ENCODE measurements at places on chromosomes 2 and 18.

GRCh38 chr18:23003289-23003688 is 70.2 kb downstream of the RBBP8 start:
- no peak for DNase-seq

DNA sequence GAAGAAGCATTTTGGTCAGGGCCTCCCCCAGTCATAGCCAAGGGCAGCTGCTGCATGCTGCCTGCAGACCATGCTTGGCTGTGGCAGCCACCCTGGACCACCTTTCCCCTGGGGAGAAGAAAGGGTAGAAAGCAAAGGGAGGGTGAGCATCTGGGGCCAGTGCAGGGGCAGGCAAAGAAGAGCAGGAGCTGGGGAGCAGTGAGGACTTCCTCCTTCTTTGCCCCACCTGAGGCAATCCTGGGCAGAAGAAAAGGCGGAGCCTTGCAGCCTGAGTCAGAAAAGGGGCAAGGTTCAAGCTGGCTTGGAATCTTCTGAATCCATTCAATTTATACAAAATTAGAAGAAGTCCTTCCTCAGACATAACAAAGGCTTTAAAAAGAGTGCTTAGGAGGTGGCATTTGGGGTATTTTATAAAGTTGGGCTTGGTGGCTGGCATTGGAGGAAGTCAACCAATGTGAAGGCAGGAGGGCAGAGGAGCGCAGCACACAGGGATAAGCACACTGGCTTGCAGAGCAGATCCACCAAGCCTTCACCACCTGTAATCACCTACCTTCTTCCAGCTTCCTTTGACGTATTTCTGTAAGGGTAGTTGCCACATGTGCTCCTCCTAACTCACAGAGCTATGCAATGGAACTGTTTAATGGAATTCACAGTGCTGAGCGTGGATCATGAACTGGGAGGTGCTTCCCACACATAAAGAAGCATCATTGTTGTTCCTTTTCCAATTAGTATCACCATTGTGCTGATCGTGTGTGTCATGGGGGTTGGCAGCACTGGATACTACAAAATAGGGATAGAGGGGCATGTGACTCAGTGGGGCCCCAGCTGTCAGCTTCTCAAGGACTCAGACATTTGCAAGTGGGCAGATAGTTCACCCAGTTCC is 154.4 kb upstream of the EPAS1 start:
- DNase-seq = no peak

- DNase-seq = no peak
These were observed 46.2 kb upstream of the CCDC141 start for GRCh38 chr2:179096090-179096489.

DNA sequence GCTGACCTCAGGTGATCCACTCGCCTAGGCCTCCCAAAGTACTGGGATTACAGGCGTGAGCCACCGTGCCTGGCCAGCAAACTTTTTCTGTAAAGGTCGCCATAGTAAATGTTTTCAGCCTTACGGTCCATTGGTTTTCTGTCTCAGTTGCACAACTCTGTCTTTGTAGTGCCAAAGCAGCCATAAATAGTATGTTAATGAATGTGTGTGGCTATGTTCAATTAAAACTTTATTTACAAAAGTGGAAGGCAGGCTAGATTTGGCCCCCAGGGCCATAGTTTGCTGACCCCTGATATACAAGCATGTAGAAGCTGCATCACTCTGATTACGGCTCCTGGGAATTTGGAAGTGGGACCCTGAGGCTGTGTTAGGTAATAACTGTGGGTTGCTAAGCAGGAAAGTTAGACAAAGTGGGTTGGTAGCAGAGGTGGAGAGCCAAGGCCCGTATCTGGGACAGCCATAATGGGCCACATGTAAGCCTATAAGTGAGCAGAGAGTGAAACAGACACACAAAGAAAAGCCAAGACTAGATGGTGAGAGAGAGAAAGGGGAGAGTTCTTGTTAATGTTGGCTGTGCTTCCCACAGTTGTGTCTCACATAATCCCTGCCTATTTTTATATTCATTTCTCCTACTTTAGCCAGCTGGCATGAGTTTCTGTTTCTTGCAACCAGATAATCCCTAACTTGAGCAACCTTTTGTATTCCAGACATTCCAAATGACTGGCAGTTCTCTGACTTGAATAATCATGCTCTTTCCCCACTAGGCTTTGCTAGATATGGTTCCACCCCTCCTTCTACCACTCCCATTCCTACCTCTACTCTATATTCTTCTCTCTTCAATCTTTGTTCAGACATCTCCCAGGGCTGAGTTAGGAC is 223.3 kb upstream of the STON1 start:
- no peak for DNase-seq

DNA sequence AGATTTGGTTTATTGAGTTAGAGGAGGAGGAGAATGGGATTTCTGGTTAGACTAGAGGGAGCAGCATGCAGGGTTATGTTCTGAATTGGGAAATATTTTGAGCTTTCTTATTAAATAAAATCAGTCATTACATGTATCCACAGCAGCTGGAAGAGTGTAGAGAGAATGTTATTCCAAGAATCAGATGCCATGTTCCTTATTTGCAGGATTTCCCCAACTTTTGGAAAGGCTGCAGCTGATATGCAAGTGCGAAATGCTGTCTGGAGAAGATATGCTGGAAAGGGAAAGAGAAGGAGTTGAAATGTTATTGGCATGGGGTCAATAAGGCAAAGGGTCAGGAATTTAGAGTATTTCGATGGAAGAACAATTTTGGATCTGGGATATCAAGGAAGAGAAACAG is 255.8 kb downstream of the MTX2 start:
- no peak for DNase-seq

DNA sequence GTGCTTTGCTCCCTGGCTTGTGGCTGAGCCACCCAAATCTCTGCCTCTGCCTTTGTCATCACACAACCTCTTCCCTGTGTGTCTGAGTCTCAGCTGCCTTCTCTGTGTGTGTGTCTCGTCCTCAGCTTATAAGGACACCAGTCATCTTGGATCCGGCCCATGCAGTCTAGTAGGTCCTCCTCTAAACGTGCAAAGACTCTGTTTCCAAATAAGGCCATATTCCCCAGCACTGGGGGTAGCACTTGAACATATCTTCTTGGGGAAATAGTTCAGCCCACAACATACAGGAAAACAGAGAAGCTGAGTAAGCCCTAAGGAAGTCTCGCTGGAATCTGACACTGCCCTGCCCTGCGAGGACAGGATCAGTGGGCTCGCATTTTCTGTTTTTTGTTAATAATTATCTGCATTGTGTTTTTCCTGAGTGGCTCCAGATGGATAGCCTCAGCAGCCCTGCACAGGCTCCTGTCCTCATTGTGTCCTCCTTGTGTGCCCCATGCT is 42.1 kb downstream of the MTCL1 start:
- no peak for DNase-seq

GRCh38 chr2:201882353-201883090 is 76.2 kb downstream of the CDK15 start:
- DNase-seq = no peak
